ENCODE measurements at places on chromosomes 16 and 17.

DNA sequence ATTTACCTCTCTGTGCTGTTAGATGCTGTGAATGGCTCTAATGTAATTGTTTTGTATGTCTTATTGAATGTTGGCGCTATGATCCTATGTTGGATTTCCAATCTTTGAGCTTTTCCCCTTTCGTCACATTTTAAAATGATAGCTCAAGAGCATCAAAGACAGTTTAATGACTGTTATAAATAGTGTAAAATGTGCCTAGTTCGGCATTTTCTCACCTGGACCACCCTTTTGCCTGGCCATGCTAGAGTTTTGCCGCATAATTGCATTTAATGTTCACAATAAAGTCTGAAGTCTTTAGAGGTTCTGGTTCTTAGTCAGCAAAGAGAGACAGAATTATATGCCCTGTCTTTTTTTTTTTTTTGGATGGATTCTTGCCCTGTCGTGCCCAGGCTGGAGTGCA, 155.2 kb downstream of the SNX29 start:
- no peak for DNase-seq

- no peak for DNase-seq
Measured at GRCh38 chr17:14559264-14560119, 258.6 kb downstream of the HS3ST3B1 start.

DNA sequence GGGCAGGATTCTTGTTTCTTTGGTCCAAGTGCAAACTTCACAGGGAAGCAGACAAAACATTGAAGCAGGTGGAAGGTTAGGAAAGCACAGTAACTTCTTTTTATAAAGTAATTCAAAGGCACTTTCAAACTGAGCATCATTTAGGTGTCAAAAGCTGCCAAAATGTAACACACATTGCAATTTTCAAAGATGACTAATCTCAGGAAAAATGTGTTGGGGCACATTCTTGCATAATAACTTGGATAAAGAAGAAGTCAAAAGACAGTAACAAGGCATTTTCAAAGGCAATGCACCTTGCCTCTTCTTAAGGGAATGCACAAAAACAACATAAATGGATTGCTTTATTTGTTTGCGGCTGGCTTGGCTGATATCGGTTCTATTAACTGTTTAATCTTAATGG, 3.6 kb downstream of the KCNJ2 start:
- DNase-seq = no peak

DNA sequence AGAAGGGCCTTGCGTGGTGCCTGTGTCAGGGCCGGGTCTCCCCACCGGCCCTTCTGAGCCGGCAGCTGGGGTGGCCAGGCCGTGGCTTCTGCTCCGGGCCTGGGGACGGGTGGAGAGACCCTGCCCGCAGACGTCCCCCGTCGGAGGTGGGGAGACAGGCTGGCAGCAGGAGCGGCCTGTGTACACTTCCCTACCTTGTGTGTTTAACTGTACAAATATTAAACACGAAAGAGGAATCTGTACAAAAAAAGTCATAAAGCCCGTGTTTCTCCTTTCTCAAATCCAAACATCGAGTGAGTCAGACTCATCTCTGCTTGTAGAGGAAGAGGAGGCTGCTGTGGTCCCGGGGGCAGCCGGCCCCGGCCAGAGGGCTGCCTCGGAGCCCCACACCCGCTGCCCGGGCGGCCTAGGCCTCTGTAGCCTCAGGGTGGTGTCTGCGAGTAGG, 2.0 kb downstream of the CACNA1H start:
- no peak for DNase-seq

- no peak for DNase-seq
Measured at GRCh38 chr17:27247071-27247957, 46.6 kb upstream of the WSB1 start.

DNA sequence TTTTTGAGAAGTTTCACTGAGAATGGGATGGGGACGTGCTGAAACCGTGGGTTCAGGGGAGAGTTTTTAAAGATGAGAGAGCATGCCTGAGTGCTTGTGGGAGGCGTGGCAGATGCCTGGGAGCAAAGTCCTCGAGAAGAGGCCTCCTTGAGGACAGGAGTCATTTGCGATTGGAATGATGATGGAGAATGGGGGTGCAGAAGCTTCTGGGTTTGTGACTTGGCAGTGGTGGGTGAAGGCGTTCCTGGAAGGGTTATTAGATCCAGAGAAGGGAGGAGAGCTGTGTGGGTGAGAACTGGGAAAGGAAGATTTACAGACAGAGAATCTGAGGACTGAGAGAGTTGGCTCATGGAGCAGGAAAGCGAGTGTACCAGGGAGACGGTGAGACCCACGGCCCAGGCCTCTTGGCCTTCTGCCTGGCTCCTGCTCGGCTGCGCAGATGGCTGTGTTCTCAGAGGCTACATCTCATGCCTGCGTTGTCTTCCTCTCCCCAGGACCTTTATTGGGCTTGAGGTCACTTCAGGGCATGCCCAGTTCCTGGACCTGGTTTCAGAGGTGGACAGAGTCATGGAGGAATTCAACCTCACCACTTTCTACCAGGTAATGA, 8.6 kb upstream of the MMP15 start:
- DNase-seq = no peak

DNA sequence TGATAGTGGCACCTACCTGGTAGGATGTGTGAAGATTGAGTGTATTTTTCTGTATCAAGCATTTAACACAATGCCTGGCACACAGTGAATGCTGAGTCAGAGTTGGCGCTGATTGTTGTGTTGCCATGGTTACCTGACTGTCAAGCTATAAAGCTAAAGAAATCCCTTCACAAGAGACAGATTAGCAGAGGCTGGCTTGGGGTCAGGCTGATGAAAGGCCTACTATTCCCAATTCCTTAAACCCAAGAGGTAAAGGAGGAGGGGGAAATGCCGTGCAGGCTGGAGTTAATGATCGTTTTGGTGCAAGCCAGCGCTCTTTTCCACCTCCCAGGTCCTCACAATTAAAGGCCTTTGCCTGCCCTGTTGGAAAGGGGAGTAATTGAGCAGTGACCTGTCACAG, 5.9 kb downstream of the CLEC19A start:
- no peak for DNase-seq

DNA sequence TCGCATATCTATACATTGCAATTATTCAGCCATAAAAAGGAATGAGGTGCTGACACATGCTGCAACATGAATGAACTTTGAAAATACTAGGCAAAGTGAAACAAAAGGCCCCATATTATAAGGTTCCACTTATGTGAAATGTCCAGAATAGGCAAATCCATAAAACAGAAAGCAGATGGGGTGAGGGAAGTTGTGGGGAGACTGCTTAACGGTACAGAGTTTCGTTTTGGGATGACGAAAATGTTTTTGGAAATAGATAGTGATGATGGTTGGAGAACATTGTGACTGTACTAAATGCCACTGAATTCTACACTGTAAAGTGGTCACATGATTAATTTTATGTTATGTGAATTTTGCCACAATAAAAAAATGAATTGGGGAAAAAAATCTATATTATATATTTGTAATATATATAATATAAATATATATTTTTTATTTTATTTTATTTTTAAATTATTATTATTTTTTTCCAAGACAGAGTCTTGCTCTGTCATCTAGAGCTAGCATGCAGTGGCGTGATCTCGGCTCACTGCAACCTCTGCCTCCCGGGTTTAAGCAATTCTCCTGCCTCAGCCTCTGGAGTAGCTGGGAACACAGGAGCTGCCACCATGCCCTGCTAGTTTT, 4.2 kb upstream of the GNA13 start:
- no peak for DNase-seq

DNA sequence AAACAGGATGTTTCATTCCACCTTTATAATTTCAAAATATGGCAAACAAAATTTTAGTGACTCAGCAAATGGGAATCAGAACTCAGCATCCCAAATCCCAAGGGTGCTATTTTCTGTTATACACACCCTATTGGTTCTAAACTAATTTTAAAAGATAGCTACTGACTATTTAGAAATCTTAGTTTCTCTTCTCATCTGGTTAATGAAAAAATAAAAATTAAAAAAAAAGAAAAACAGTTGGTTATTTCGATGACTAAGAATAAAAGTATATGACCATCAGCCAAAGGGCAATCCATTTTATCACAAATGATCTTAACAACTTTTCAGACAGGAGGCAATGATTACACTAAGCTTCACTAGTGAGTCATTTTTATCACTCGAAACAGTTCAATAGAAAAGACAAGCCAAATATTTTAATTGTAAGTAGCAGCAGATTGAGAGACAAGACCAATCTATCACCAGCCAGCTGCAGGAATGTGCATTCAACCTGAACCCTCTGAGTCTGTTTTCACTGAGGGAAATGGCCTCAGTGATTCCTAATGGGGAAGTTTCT, 15.2 kb downstream of the PHLPP2 start:
- no peak for DNase-seq

DNA sequence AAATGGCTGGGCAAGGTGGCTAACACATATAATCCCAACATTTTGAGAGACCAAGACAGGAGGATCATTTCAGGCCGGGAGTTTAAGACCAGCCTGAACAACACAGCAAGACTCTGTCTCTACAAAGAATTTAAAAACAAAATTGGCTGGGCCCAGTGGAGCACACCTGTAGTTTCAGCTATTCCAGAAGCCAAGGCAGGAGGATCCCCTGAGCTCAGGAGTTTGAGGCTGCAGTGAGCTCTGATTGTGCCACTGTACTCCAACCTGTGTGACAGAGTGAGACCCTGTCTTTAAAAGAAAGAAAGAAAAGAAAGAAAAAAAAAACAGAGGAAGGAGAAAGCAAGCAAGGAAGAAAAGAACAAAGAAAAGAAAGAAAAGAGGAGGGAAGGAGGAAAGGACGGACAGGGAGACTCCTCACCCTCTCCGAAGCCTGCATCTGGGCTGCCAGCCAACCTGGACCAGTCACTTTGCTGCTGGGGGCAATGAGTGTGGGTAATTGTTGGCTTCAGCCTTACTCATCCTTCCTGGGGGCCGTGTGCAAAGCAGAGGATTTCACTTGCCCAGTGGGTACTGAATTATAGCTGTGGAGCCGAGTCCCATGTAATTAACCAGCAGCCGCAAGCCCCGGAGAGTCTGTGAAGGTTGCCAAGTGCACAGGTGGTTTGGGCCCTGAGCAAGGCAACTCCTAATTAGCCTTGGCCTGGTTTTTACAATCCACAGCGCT, 6.7 kb upstream of the MT4 start:
- no peak for DNase-seq

- DNase-seq = no peak
Measured at GRCh38 chr17:45046537-45047125, 4.8 kb downstream of the DCAKD start.

DNA sequence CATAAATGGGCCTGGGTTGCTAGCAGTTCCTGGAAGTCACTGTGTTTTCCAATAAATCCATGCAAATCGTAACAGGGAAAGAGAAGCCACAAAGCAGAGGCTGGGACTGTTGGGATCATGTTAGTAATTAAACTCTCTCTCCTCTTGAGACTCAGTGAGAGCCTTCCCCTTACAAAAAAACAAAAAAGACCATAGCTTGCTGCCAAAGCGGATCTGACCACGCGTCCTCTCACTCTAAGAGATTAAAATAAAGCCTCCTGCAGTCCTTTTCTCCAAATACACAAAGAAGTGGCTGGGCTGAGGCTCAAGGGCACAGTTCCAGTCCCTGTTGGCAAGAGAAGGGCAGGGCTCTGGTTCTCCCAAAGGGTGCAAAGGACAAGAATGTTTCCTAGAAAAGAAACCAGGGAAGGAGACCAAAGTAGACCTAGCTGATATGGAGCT, 38.5 kb downstream of the PIGL start:
- DNase-seq = no peak

GRCh38 chr16:11297492-11298142, 16.5 kb upstream of the PRM1 start:
- DNase-seq = peak; percentile 86

- no peak for DNase-seq
Measured at GRCh38 chr17:72297326-72298115, 176.7 kb downstream of the SOX9 start.

DNA sequence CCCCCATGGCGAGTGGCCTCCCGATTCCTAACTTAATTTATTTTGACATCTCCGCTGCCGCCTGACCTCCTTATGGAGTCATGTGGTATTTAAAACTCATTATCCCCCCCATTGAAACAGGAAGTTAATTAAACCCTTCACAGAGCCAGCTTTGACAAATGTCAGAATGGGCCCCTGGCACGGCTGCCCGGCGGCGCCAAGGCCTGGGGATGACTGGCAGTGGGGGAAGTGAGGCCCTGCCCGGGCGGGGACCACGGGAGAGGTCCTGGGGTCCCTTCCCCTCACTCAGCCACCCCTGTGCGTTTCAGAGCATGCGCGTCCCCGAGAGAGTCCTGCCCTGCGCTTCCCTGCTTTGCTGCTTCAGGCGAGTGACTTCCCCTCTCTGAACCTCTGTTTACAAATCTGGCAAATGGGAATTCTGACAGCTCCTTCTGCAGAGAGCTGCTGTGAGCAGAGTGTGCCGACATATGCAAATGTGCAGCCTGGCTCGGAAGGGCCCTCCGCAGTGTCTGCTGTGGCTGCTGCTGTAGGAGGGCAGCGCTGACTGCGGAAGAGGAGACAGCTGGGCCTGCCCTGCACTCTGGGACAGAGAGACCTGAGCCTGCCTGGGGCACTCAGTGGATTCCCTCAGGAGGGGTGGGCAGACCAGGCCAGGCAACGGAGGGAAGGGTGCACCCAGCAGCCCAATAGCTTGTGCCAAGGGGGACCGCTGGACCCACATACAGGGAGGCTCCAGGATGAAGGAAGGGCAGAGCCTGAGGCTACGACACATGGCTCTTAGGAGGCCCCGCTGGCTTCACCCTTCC, 4.4 kb upstream of the ZFPM1 start:
- DNase-seq = no peak

GRCh38 chr17:78555746-78556401, 21.3 kb downstream of the DNAH17 start:
- no peak for DNase-seq

- peak; percentile 83 for DNase-seq
Measured at GRCh38 chr16:8936421-8936820, 27.3 kb downstream of the USP7 start.

GRCh38 chr17:19579867-19580565, 46.4 kb downstream of the SLC47A1 start:
- DNase-seq = no peak

DNA sequence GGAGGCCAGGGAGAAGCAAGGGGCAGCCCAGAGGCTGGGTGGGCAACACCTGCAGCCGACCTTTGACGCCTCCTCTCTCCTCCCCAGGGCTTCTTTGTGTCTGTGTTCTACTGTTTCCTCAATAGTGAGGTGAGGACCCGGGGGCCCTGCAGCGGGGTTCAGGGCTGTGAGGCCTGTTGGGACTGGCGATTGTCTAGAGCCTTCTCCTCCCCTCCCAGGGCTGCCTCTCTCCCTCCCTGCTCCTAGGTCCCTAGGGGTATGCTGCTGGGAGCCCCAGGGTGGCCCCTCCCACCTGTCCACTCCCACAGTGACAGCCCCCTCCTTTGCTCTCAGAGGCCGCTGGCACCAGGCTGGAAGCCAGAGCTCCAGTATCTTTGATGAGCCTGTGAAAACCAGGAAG, 10.8 kb upstream of the SPPL2C start:
- no peak for DNase-seq

GRCh38 chr17:40320756-40321523, 12.0 kb downstream of the RARA start:
- peak; percentile 54 for DNase-seq
